ENCODE measurements at places on chromosomes 12 and 14. TPM values are rescaled to one million over a fixed set of nuclear protein-coding genes. Genes with fewer than 3 reads are reported as not detected.

DNA sequence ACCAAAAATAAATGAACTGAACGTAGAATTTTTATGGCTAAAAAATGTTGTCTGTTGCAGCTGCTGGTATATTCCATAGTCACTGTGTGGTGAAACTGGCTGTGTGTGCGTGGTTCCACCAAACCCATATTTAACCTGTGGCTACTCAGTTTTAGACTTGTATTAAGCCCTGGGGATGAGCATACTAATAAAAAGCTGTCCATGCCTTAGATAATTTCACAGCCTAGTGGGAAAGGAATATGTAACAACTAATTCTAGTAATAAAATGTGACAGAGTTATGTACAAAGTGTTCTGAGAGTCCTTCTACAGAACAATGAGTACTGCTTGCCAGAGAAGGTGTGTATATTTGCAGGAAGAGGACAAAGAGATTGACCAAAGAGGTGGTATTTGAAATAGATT is 125.5 kb downstream of the TMTC3 start:
- H3K27ac ChIP-seq: no peak overlapping the region
- DNase-seq: no peak
- peaks cover 23% of the 10 kb centered on the region for H3K4me1 ChIP-seq
- no peaks in the 10 kb centered on the region for H3K27me3 ChIP-seq

GRCh38 chr12:68823696-68824095 is 15.7 kb downstream of the MDM2 start:
- DNase-seq: no peak
- H3K27ac ChIP-seq: no peak overlapping the region
- H3K4me3 ChIP-seq: no peak overlapping the region
- H3K4me1 ChIP-seq: no peaks in the 10 kb centered on the region
- no peaks in the 10 kb centered on the region for H3K27me3 ChIP-seq

GRCh38 chr12:94851396-94852028 is 152.0 kb downstream of the NDUFA12 start:
- H3K27me3 ChIP-seq: peaks cover 8% of the 10 kb centered on the region
- H3K36me3 ChIP-seq: no peaks in the 10 kb centered on the region
- H3K27ac ChIP-seq: no peak overlapping the region
- H3K4me3 ChIP-seq: no peak overlapping the region

DNA sequence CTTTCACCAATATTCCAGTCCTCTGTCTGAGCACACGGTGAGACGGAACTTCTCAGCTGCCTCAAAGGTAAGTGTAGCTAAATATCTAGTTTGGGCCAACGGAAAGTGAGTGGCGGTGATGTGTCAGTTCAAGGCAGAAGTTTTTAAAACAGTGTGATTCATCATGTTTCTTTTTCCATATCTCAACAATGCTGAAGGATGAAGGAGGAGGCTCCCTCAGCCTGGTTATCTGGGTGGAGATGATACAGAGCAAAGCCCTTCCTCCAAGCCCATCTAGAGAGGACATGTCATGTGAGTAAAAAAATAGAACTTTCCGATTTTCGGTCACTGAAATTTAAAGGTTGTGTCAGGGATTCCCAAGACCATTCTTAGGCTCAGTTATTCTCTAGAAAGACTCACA is 13.1 kb upstream of the ANP32D start:
- no peak overlapping the region for H3K4me3 ChIP-seq
- H3K4me1 ChIP-seq: no peaks in the 10 kb centered on the region
- no peak for DNase-seq
- no peaks in the 10 kb centered on the region for H3K27me3 ChIP-seq
- no peaks in the 10 kb centered on the region for H3K36me3 ChIP-seq

- H3K36me3 ChIP-seq: no peaks in the 10 kb centered on the region
- DNase-seq: no peak
- H3K27me3 ChIP-seq: no peaks in the 10 kb centered on the region
- H3K4me3 ChIP-seq: no peak overlapping the region
- no peak overlapping the region for H3K27ac ChIP-seq
- peaks cover 40% of the 10 kb centered on the region for H3K4me1 ChIP-seq
These were observed 75.7 kb downstream of the SSPN start for GRCh38 chr12:26271024-26271423.

SERPINA10 gene
- 0.37 TPM for polyA plus RNA-seq

NEUROD4 gene
- not detected for polyA plus RNA-seq

DNA sequence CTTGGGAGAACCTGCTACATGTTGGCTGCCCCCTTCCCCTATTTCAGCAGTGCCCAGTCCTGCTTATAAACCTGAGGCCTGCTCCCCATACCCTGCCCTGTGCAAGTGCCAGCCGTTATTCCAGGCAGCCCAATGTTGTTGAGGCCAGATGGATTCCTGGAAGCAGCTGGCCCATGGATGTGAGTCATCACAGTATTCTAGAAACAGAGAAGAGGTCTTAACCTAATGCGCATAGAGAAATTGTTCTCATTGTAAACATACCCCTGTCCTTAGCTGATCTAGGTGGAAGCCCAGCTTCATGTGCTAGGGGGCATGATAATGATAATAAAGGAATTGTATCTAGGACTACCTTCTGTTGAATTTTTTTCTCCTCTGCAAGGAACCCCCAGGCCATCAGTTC is 69.7 kb downstream of the TSPAN11 start:
- H3K36me3 ChIP-seq: no peaks in the 10 kb centered on the region
- no peaks in the 10 kb centered on the region for H3K27me3 ChIP-seq
- no peak overlapping the region for H3K27ac ChIP-seq
- no peak overlapping the region for H3K4me3 ChIP-seq
- no peak for DNase-seq
